ENCODE measurements at places on chromosomes 3 and 15. TPM values are rescaled to one million over a fixed set of nuclear protein-coding genes. Genes with fewer than 3 reads are reported as not detected.

GRCh38 chr3:129736070-129736469 is 129.6 kb upstream of the PLXND1 start:
- no peaks in the 10 kb centered on the region for H3K36me3 ChIP-seq
- H3K27me3 ChIP-seq = no peaks in the 10 kb centered on the region
- no peak for DNase-seq
- no peaks in the 10 kb centered on the region for H3K4me1 ChIP-seq
- no peak overlapping the region for H3K27ac ChIP-seq

DNA sequence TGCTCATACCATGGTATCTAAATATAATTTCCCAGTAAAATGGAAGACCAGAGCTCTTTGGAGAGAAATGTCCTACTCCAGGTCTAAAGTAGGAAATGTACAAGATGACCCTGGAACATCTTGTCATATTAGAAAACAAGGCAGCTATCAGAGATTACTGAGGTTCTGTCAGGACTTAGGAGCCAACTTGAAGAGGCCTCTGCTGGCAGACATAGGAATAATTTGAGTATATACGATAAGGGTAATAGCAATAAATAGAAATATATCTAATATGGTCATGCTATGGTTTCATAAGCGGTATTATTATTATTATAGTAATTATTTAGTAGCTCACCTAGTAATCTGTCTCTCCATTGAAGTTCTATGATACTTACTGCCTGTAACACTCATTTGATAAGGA is 224.2 kb downstream of the SOX2 start:
- DNase-seq = no peak
- H3K27me3 ChIP-seq = no peaks in the 10 kb centered on the region
- no peak overlapping the region for H3K4me3 ChIP-seq
- no peaks in the 10 kb centered on the region for H3K36me3 ChIP-seq
- H3K4me1 ChIP-seq = no peaks in the 10 kb centered on the region

DNA sequence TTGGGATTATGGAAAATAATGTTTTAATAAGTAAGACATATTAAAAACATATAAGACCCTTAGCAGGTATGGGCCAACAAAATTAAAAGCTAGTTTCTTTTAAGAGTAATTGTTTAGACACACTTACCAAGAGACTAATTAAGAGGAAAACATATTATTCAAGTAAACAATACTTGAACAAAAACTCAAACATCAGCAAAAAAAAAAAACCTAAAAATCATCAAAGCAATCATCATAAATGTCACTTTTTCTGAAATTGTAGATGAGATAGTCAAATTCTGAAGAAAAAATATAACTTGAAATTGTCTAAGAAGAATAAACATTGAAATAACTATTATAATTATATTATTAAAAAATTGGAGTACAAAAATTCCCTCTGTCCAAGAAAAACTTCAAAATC is 1318.2 kb downstream of the ZPLD1 start:
- no peak for DNase-seq
- H3K27me3 ChIP-seq = no peaks in the 10 kb centered on the region
- no peaks in the 10 kb centered on the region for H3K36me3 ChIP-seq
- H3K27ac ChIP-seq = no peak overlapping the region
- H3K4me3 ChIP-seq = no peak overlapping the region

GRCh38 chr15:48761393-48762158 is 49.3 kb downstream of the CEP152 start:
- H3K36me3 ChIP-seq = no peaks in the 10 kb centered on the region
- no peak for DNase-seq
- H3K27ac ChIP-seq = no peak overlapping the region
- no peaks in the 10 kb centered on the region for H3K4me1 ChIP-seq
- H3K27me3 ChIP-seq = no peaks in the 10 kb centered on the region

DNA sequence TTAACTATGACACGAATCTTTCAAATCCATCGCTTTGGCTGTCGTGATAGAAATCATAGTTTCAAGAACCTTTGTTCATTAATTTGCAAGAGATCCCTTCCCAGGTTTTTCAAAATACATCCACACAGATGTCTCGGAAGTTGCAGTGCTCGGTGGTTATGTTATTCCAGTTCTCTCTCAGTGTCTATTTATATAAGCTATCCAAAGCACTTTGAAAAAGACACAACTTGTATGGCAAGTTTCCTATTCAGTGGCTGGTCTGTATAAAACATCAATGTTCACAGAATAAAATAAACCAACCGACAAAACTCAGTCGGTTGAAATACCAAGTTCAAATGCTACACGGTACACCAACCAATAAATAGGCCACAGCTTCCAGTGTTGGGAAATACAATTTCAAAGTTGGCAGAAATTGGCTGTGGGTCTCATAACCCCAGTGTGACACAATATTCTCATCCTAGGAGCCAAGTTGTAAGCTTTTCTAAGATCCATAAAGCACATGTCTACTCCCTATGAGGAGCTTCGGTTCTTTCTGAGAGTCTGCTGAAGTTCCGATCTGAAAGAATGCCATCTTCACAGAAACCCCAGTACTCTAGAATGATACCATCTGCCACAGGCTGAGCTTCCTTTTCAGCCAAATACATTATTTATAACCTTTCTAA is 23.7 kb downstream of the SATB1 start:
- no peak for DNase-seq
- no peaks in the 10 kb centered on the region for H3K27me3 ChIP-seq
- no peaks in the 10 kb centered on the region for H3K36me3 ChIP-seq
- no peak overlapping the region for H3K4me3 ChIP-seq
- H3K4me1 ChIP-seq = no peaks in the 10 kb centered on the region
- H3K27ac ChIP-seq = no peak overlapping the region

GRCh38 chr3:104988496-104988895 is 378.2 kb upstream of the ALCAM start:
- H3K27ac ChIP-seq = no peak overlapping the region
- no peaks in the 10 kb centered on the region for H3K36me3 ChIP-seq
- no peak for DNase-seq
- no peaks in the 10 kb centered on the region for H3K4me1 ChIP-seq
- no peaks in the 10 kb centered on the region for H3K27me3 ChIP-seq

GRCh38 chr15:29698030-29698701 is 124.1 kb downstream of the TJP1 start:
- no peak overlapping the region for H3K4me3 ChIP-seq
- H3K27ac ChIP-seq = no peak overlapping the region

- no peak for DNase-seq
- H3K36me3 ChIP-seq = no peaks in the 10 kb centered on the region
- no peak overlapping the region for H3K27ac ChIP-seq
- H3K4me1 ChIP-seq = no peaks in the 10 kb centered on the region
- no peak overlapping the region for H3K4me3 ChIP-seq
Observed at GRCh38 chr15:69615736-69616135, 163.1 kb downstream of the RPLP1 start.

DNA sequence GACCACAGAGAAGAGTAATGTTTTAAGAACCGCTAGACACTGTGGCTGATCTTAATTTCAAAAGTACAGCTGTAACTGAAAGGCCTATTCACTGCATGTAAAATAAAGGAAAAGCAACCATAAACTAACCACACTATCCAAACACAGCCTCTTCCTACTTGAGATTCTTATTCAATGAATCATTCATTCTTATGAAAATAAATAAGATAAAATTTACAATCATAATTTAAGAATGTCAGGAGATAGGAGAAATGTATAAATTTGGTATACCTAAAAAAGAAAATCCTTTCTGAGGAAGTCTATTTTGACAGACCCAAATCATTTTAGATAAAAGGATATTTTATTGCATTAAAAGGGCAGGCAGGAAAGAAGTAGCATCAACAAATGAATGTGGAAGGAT is 533.5 kb upstream of the ZNF385D start:
- H3K4me3 ChIP-seq = no peak overlapping the region
- no peaks in the 10 kb centered on the region for H3K4me1 ChIP-seq
- no peak for DNase-seq
- H3K27me3 ChIP-seq = no peaks in the 10 kb centered on the region

DNA sequence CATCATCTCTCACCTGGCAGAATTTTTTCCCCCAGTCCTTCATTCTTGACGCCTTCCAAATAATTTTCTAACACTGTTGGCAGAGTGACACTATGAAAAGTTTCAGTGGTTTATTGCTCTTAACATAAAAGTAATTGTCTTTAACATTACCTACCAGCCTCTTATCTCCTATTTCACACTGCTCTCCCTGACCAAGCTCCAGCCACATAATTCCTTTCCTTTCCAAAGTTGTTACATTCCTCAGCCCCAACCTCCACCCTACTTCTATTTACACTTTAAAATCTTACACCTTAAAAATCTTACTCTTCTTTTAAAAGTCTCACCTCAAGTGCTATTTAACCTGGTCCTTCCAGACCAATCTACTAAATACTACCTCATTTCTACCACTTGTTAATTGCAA is 2.8 kb downstream of the DPPA4 start:
- H3K27me3 ChIP-seq = peaks cover 18% of the 10 kb centered on the region
- no peaks in the 10 kb centered on the region for H3K4me1 ChIP-seq
- no peak for DNase-seq
- H3K27ac ChIP-seq = no peak overlapping the region

- peaks cover 12% of the 10 kb centered on the region for H3K36me3 ChIP-seq
- no peaks in the 10 kb centered on the region for H3K27me3 ChIP-seq
- DNase-seq = no peak
Observed at GRCh38 chr15:49248291-49248690, 78.2 kb downstream of the GALK2 start.

DNA sequence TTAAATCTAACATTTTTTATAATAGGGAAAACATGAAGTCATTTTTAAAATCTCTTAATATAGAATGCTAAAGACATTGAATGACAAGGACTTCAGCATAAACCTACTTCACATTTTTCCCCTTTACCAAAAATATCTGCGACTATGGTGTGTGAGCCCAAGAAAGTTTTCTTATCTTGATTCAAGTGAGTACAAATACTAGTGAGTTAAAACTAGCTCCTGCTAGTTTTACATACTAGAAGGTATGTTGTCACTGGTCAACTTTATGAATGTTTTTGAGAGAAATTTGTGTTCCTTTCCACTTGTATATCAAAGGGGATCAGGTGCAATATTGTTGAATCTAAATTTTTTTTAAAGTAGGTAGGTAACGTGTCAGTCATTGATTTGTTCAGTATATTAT is 152.4 kb upstream of the CGNL1 start:
- DNase-seq = no peak
- no peaks in the 10 kb centered on the region for H3K27me3 ChIP-seq
- no peak overlapping the region for H3K4me3 ChIP-seq
- peaks cover 5% of the 10 kb centered on the region for H3K4me1 ChIP-seq
- no peaks in the 10 kb centered on the region for H3K36me3 ChIP-seq
- H3K27ac ChIP-seq = no peak overlapping the region

- H3K36me3 ChIP-seq = no peaks in the 10 kb centered on the region
- peaks cover 16% of the 10 kb centered on the region for H3K4me1 ChIP-seq
- DNase-seq = no peak
Observed at GRCh38 chr3:72345237-72345878, 502.9 kb downstream of the SHQ1 start.

- no peaks in the 10 kb centered on the region for H3K36me3 ChIP-seq
- H3K27ac ChIP-seq = no peak overlapping the region
- no peaks in the 10 kb centered on the region for H3K27me3 ChIP-seq
Observed at GRCh38 chr15:59456114-59456513, 18.1 kb downstream of the FAM81A start.

DNA sequence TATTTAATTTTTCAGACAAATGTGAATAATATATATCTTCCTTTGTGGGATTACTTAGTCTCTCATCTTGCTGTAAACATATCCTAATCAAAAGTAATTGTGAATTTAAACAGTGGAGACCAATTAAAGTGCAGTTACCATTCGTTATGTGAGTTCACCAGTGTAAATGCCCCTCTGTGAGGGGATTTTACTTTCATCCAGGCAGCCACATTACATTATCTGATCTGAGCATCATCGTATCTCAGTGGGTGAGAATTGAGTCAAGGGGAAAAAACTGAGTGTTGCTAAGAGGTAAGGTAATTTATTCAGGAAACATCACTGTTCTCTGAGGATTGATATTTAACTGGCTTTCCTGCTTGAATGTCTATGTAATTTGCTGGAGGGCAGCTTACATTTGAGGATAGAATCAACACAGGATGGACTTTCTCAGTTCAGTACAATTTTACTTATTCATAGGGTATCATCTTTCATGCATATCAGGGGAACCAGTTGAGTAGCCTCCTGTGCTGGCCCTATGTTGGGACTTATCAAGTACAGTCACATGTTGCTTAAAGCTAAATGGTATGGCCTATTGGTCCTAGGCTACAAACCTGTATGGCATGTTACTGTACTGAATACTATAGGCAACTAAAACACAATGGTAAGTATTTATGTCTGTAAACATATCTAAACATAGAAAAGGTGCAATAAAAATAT is 219.7 kb downstream of the CD47 start:
- H3K36me3 ChIP-seq = no peaks in the 10 kb centered on the region
- H3K4me1 ChIP-seq = no peaks in the 10 kb centered on the region
- DNase-seq = no peak
- no peak overlapping the region for H3K27ac ChIP-seq
- H3K4me3 ChIP-seq = no peak overlapping the region

TMEM212 gene
- not detected for total RNA-seq

RNU5B-1 gene
- total RNA-seq = 21.6 TPM

DAZL gene
- total RNA-seq = not detected

GASK1A gene
- total RNA-seq = 3.9 TPM

GRM7 gene
- total RNA-seq = not detected

EXD1 gene
- total RNA-seq = not detected

ADAMTS7 gene
- total RNA-seq = 9.1 TPM

SNTN gene
- total RNA-seq = not detected

DLL4 gene
- total RNA-seq = 22.0 TPM

ECE2 gene
- not detected for total RNA-seq

Data from upper lobe of right lung (tissue), 1 donor.